ENCODE measurements at places on chromosomes 16 and 17.

GRCh38 chr16:66569131-66569530, 2.9 kb downstream of the CMTM1 start:
- DNase-seq = no peak

DNA sequence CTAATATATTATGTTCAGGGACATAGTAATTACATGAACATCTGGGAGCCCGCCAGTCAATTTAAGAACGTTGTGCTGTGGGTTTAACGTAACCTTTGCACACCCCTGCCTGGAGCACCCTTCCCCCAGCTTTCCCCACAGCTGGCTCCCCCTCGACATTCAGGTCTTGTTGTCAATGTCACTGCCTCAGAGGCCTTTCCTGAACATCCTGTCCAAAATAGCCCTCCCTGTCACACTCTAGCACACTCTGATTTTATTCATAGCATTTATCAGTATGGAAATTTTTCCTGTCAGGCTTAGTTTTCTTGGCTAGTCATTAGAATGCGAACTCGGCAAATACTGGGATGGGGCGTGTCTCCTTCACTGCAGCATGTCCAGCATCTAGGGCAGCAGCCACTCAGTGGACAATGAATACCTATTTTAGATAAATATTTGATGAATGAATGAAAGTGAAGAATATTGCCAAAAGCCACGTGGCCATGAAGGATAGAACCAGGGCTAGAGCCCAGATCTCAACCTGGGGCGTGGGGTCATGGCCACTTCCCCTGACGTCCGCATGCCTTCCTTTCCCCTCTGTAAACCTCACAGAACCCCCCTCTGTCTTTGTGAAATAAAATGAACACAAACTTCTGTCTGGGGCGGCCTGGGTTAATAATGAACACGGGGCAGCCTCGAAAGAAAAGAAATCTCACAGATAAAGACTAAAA, 10.5 kb downstream of the PIK3R6 start:
- no peak for DNase-seq

DNA sequence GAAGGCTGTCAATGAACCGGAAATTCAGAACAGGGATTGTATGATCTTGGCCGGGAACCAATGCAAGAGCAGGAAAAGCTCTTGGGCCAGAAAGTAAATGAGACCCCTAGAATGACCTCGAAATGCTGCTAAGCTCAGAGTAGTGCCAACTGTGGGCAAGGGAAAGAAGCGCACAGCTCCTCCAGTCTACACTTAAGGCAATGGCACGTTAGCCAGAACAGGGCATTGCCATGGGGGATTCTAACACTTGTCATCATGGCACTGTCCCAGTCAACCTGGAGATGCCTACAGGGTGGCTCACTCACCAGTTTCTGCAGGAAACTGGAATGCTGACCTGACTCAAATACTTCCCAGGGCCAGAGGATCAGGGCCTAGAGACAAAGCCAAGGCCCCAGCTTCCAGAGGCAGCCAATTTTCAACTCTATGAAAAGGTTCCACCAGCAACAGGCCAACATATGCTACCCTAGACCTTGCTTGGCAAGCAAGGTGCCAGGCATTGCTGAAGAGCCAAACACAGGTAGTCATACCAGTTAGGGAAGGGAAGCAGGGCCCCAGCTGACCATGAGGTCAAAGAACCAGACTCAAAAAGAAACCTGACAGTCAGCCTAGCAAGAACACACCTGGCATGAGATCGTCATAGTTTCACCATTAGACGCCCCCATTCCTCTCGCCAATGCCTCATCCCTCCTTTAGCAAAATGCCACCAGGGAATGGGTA, 34.9 kb downstream of the ARHGAP17 start:
- no peak for DNase-seq

GRCh38 chr17:8681170-8681949, 50.8 kb upstream of the MYH10 start:
- no peak for DNase-seq

DNA sequence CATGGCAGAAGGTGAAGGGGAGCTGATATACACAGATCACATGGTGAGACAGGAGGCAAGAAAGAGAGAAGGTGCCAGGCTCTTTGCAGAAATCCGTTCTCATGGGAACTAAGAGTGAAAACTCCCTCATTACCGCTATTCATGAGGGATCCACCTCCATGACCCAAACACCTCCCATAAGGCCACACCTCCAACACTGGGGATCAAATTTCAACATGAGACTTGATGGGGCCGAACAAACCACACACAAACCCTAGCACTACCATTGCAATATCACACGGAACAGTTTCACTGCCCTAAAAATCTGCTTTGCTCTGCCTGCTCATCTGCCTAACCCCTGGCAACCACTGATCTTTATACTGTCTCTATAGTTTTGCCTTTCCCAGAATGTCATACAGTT, 34.8 kb downstream of the C17orf67 start:
- no peak for DNase-seq

GRCh38 chr16:68658341-68658973, 13.3 kb downstream of the CDH3 start:
- DNase-seq = no peak

DNA sequence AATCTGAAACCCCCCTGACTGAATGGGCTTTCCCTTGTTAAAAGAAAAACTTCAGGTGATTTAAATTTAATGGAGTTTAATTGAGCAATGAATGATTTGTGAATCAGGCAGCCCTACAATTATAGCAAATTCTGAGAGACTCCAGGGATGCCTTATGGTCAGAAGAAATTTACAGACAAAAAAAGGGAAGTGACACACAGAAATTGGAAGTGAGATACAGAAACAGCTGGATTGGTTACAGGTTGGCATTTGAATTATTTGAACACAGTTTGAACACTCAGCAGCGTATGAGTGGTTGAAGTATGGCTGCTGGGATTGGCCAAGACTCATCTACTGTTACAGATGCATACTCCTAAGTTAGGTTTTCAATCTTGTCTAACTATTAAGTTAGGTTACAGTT, 19.0 kb upstream of the CPHXL start:
- DNase-seq = no peak

DNA sequence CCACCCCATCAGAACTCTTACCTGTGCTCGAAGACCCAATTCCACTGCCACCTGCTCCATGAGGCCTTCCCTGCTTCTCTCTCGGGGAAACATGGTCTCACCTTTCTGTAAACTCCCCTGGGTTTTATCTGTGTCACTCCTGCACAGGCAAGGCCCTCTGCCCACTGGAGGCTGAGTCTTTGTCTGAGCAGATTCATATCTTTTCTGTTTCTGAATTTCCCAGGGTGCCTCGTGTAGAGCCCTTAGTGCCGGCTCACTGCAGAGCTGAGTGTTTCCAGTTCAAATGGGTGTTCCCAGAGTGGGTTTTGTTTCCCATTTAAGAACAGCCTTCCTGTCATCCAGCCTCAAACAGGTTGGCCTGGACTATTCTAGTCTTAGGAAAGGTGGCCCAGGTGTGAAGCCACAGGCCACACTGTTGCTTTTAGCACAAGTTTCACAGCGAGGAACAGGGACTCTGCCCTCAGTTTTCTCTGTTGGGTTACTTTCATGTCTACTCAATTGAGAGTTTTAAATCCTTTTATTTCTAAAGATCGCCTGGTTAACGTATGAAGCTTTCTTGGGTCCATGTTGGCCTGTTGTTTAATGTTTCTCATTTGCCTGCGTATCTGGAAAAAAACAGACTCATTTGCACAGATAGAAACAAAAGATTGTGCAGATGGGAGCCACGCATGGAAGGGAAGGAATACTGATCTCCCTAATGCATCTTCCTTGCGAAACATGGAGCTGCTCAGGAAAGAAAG, 228.7 kb downstream of the MSI2 start:
- DNase-seq = no peak

- no peak for DNase-seq
Measured at GRCh38 chr16:84471966-84472365, 32.5 kb downstream of the MEAK7 start.

DNA sequence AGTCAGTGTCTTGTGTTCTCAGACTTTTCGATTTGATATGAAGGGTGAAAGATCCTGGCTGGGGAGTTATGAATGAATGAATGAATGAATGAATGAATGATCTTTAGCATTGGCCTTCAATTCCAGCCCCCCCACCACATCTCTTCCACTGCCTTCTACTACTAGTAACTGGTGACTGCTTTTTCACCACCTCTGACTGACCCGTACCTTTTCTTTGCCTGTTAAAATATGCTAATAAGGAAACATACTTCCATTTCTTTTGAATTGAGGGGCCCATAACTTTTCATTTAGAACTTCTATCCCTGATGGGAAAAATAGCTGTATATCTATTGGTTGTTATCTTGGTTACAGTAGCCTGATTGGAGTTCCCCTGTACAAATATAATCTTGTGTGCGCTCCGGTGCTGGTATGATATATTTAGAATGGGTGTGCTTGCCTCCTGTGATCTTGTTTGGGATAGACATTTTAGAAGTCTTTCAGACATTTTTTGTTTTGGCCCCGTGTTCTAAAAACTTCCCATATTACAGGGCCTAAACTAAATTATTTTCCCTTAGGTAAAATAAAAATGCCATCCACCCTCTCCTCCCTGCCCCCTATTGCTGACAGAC, 3.4 kb downstream of the LYRM1 start:
- no peak for DNase-seq

DNA sequence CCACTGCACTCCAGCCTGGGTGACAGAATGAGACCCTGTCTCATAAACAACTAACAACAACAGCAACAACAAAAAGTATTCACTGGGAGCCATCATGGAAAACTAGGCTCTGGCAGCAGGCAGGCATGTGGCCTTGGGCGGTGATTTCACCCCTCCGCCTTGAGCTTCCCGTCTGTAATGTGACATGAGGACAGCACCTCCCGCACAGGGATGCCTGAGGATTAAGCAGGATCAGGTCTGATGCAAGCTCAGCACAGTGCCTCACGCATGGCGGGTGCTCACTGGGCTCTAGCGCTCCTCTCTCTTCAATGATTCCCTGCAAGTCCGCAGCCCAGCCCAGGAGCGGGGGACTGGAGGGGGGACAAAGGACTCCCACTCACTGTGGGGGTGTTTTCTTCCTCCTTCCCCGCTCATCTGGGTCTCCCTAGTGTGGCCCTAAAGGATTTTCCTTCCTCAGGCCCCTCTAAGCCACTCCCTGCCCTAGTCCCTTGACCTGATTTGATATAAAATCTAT, 2.8 kb downstream of the PLCD3 start:
- DNase-seq = no peak

DNA sequence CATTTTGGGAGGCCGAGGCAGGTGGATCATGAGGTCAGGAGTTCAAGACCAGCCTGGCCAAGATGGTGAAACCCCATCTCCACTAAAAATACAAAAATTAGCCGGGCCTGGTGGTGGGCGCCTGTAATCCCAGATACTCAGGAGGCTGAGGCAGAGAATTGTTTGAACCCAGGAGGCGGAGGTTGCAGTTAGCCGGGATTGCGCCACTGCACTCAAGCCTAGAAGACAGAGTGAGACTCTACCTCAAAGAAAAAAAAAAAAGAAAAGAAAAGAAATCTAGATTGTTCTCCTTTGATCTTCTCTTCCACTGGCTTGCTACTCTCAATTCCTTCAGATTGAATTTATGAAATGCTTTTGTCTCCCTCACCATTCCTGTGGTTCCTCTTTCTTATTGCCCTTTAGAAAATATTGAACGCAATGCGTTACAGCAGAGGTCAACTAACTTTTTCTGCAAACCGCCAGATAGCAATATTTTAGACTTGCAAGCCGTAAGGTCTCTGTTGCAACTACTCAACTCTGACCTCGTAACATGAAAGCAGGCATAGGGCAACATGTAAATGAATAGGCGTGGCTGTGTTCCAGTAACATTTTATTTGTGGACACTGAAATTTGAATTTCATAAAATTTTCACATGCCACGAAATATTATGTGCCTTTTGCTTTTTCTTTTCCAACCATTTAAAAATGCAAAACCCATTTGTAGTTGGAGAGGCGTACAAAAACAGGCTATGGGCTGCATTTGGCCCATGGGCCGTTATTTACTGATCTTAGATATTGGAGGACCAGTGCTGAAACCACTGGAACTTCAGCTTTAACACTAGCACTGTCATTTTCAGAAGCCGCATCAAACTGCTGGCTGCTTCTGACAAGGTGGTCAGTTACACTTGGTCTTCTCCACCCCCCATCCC, 24.8 kb downstream of the PITPNC1 start:
- DNase-seq = no peak

GRCh38 chr17:52202520-52203080, 44.1 kb upstream of the CA10 start:
- DNase-seq = no peak

DNA sequence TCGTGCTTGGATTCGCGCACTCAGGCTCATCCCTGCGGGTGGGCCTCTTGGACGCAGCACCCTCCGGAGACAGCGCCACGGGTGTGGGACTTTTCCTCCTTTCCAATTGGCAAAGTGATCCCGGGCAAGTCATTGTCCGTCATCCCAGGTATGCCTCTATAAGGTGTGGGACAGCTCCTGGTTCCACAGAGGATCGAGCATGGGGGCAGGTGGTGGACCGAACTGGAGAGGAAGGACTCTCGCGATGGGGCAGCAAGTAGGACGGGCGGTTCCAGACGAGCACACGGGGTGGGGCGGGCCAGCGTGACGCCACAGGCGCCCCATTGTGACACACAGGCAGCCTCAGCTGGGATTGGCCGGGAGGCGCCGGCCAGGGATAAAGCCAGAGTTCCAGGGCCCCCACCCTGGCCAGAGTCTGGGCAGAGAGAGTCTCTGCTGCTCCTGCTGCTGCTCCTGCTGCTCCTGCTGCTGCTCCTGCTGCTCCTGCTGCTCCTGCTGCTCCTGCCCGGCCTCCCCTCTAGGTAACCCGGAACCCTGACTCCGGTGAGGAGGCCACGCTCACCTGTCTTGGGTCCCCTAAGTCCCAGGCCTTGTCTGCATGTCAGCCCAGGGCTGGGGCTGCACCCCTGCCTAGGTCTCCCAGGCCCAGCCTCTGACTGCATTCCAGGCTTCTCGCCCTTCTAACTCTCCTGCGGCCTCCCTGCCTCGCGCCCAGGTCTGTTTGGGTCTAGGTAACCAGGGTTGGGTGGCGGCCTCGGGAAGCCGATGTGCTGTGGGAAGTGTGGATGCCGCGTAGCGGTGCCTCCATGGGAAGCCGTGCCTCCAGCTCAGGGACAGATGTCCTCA, 38.5 kb upstream of the SLC47A1 start:
- DNase-seq = no peak

- DNase-seq = no peak
Measured at GRCh38 chr16:10421596-10421995, 35.7 kb downstream of the ATF7IP2 start.

- DNase-seq = no peak
Measured at GRCh38 chr16:89293276-89294143, 76.0 kb downstream of the ZNF778 start.

Measured in T-cell (primary cell).